NCI-H69 (cell line): ENCODE measurements at places on chromosomes 1 and 21.
A peak's percentile ranks its signal among the peaks of the same experiment; 100 is the strongest.

- no peak for DNase-seq
Observed at GRCh38 chr1:149844101-149844500, 55.3 kb upstream of the BOLA1 start.

DNA sequence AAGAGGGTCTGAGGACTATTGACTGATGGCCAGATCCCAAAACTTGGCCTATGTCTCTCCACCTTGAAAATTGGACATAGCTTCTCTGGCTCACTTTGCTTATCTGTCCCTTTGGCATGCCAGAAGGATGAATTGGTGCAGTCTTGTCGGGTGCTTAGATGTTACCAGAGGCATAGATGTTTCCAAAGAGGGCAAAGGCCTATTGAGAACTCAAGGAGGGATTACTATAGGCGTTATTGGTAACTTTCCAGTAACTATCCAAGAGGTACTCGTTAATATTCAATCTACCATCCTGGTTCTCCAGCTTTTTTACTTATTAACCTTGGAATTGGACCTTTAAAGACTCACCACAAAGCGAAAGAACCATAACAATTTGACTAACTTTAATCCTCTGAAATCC is 368.3 kb upstream of the ESRRG start:
- DNase-seq, result no peak

GRCh38 chr1:232267092-232267836 is 362.7 kb downstream of the SIPA1L2 start:
- no peak for DNase-seq

DNA sequence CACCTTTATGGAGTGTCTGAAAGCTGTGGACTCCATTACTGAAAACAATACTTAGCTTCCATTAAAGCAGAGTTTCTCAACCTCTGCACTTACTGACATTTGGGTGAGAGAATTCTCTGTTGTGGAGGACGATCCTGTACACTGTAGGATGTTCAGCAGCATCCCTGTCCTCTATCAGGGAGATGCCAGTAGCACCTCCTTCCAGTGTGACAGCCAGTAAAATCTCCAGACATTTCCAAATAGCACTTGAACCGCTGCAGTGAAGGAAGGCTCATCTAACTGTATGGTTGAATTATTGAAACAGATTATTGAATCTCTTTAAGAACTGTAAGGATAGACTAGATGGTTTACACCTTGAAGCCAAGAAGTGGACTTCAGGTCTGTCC is 3.1 kb downstream of the PRDM2 start:
- no peak for DNase-seq

DNA sequence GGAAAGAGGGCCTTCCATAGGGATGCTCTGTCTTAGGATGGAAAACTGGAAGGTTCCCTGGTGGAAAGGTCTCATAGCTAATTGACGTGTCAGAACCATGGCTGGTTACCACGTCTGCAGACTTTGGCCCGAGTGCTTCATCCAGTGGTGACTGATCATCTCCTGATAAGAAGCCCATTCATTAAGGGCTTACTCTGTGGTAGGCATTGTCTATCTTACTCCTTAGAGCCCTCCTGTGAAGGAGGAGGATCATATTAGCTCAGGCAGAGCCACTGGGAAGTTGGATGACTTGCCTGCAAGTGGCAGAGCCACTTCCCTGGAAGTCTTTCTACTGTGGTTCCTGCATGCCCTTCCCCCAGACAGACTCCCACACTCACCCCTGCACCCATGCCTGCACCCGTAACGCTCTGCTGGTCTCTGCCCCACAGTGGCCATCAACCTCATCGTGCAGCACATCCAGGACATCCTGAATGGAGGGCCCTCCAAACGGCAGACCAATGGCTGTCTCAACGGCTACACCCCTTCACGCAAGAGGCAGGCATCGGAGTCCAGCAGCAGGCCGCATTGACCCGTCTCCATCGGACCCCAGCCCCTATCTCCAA is 79.9 kb downstream of the UCK2 start:
- DNase-seq, result no peak

DNA sequence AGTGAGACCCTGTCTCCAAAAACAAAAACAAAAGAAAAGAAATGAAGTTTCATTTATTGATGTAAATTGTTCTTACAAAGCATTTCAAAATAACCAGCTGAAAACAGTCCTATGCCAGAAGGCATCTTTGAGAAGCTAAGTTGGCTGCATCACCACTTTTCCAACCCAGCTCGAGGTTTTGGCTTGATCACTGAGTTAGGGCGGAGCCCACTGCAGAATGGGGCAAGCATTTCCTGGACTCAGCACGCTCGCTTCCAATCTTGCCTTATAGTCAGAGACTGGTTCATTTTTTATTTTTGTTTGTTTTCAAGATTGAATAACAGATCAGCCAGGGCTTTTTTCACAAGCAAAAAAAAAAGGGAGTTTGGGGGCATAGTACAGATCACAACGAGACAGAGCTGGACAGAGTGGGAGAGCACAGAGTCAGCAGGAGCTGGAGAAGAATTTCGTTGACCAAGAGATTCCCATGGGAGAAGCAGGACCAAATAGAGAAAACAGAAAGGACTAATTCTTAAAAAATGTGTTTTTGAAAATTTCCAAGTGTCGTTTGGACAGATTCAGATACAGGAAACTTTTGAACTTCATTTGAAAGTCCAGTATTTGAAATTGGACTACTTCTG is 23.5 kb upstream of the COL6A1 start:
- DNase-seq, result no peak

DNA sequence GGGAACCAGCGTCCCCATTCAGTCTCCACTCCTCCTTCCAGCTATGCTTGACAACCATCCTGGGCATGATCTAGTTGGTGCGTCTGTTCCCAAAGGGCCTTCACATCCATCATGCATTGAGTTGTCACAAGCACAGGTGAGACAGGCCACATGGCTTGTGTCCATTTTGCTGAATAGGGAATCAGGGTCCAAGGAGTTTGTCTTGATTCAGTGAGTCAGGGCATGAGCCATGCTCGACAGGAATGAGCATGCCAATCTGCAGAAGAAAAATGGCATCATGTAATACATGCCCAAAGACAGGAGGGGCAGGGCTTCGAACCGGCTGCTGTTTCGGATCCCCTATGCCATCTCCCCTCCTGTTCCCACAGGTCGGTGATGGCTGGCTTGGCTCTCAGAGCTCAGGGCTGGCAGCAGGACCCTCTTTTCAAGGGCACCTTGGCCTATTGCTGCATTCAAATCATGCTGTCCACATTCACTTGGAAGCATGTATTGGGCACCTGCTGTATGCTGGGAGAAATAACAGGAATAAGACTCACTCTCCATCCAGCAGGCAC is 44.5 kb downstream of the PKP1 start:
- no peak for DNase-seq

DNA sequence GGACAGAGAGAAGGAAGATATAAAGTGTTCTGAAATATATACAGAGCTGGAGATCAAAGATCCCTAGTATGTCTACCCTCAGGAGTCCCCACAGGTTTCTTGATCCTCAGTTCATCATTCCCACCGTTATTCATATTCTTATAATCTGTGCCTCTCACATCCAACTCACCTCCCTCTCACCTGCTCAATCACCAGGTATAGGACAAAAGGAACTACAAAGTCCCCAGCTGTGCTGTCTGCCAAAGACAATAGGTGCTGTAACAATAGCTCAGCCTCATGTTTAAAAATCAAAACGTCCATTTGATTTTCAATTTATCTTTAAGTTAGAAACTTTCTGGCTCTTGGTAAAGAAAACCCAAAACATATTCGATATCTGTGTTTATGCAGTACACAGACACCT is 121.1 kb upstream of the PKN2 start:
- peak; percentile 0 for DNase-seq

GRCh38 chr1:52665006-52665941 is 32.3 kb downstream of the SHISAL2A start:
- peak; percentile 20 for DNase-seq

GRCh38 chr1:239718997-239719628 is 332.7 kb downstream of the CHRM3 start:
- peak; percentile 5 for DNase-seq

DNA sequence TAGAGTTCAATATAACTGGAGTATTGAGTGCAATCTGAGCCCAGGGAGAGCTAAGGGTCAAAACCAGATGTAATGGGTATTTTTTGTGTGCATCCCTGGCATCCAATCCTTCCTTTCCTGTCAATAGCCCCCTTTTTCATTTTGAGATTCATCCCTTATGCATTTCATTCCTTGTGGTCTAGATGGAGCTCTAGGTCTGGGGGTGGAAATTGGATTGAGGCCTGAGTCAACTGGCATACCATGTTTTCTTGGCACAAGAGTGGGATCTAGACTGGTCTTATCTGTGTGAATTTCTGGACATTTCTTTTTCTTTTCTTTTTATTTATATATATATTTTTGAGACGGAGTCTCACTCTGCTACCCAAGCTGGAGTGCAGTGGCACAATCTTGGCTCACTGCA is 67.3 kb upstream of the RAB3GAP2 start:
- peak; percentile 22 for DNase-seq

- DNase-seq, result no peak
Observed at GRCh38 chr1:147902253-147902845, at the start of gene GJA8. GJA8 (plus strand) TSS chr1:147902795; CDS start chr1:147907956, 5,161 bp downstream.

DNA sequence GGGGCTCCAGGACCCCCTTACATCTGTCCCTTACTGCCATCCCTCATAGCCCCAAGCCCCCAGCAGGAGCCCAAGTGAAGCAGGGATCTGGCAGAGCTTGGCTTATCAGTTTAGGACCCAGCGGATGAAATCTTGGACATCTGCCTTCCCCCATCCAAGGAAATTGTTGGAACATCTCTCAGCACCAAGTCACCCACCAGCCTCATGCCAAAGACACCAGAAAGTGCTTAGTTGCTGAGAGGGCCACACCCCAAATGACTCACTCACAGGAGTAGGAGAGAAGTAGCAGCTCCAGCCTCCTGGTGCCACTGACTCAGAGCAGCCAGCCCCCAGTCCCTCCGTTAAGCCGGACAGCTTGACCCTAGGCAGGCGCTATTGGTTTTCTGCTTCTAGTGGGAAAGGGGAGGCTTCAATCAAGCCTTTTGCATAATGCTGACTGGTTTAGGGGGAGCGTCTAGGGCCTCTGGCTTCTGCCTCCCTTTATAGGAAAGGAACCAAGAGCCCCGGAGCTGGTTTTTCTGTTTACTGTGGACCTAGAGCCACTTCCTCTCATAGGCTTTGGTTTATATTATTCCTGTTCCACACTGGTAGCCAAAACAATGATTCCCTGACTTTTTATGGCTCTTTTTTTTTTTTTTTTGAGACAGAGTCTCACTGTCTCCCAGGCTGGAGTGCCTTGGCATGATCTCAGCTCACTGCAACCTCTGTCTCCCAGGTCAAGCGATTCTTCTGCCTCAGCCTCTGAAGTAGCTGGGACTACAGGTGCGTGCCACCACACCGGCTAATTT is 114.2 kb upstream of the IPO9 start:
- peak; percentile 59 for DNase-seq
